Hematopoietic multipotent progenitor cell (in vitro differentiated cells): ENCODE measurements at places on chromosomes 1 and 21. TPM values are rescaled to one million over a fixed set of nuclear protein-coding genes. Genes with fewer than 3 reads are reported as not detected.

KLHL12 gene
- total RNA-seq = 22.4 TPM

PROK1 gene
- total RNA-seq = under 0.01 TPM

WDR3 gene
- total RNA-seq = 10.5 TPM

KCNK1 gene
- under 0.01 TPM for total RNA-seq

IVL gene
- total RNA-seq = not detected

UBIAD1 gene
- 21.3 TPM for total RNA-seq

FCMR gene
- 15.1 TPM for total RNA-seq

CRYBG2 gene
- under 0.01 TPM for total RNA-seq

S100A7 gene
- total RNA-seq = not detected

ELK4 gene
- total RNA-seq = 11.6 TPM

ANKRD34A gene
- 0.27 TPM for total RNA-seq

CR1 gene
- total RNA-seq = 7.8 TPM

CTTNBP2NL gene
- total RNA-seq = 1.9 TPM

THEM5 gene
- total RNA-seq = not detected

AQP10 gene
- total RNA-seq = 0.54 TPM

FUBP1 gene
- total RNA-seq = 130 TPM

DMBX1 gene
- total RNA-seq = not detected

ADAR gene
- total RNA-seq = 118 TPM

HTR6 gene
- under 0.01 TPM for total RNA-seq

CA6 gene
- total RNA-seq = not detected

ARHGAP30 gene
- 94.5 TPM for total RNA-seq

ENAH gene
- total RNA-seq = 0.54 TPM

PPIE gene
- 29.9 TPM for total RNA-seq

FALEC gene
- 0.27 TPM for total RNA-seq

LIN28A gene
- under 0.01 TPM for total RNA-seq

OR6N1 gene
- not detected for total RNA-seq

HJV gene
- total RNA-seq = not detected

BCL2L15 gene
- under 0.01 TPM for total RNA-seq

ZNF648 gene
- total RNA-seq = under 0.01 TPM

CSMD2 gene
- total RNA-seq = not detected

FABP3 gene
- not detected for total RNA-seq

CYYR1 gene
- 6.2 TPM for total RNA-seq

ASPM gene
- total RNA-seq = 1.3 TPM
